ENCODE measurements at places on chromosomes 2 and 18.

GRCh38 chr2:68907920-68908253, 36.7 kb upstream of the BMP10 start:
- DNase-seq, result no peak

GRCh38 chr18:79372461-79372860, 23.3 kb upstream of the NFATC1 start:
- DNase-seq, result no peak

GRCh38 chr2:235505181-235505741, 11.4 kb downstream of the AGAP1 start:
- no peak for DNase-seq

DNA sequence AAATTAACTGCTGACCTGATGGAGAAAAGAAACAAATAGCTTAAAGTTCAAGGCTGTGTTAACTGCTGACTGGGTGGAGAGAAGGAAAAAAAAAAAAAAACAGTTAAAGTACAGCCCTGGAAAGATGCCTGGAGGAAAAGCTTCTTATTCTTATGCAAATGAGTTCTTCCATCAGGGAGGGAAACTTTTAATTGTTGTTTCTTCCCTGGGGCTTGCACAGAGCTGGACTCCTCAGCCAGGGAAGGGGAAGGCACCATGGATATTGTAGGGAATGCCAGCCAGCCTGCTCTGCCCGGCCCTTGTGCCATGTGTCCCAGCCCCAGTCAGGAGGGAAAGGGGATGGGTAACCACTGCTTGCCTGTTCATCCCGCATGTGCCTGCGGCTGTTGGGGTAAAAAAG, 833.1 kb upstream of the CRIM1 start:
- no peak for DNase-seq

DNA sequence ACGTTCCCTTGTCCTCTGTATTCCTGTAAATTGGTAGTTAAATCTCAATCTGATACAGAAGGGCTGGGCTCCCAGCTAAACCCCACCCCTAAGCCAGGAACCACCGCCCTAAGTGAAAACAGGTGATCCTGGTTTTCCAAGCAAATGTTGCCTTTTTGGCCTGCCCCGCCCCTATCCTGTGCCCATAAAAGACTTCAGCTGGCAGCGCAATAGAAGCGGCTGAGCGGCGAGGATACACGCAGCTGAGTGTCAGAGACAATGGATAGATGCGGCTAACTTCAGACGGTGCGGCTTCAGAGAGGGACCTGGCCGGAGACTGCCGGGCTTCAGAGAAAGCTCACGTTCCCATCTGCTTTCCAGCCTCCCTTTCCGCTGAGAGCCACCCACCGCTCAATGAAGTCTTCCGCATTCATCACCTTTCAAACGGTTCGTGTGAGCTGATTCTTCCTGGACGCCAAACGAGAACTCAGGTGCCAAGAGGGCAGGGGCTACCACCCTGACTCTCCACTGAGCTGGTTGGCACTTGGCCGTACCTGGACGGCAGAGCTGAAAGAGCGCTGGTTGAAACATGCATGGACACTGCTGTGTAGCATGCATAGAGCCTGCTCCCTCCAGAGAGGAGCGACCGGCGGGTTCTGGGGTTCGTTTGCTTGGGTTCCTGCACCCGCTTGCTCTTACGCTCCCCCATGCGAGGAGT, 49.5 kb upstream of the POLE4 start:
- DNase-seq, result no peak

DNA sequence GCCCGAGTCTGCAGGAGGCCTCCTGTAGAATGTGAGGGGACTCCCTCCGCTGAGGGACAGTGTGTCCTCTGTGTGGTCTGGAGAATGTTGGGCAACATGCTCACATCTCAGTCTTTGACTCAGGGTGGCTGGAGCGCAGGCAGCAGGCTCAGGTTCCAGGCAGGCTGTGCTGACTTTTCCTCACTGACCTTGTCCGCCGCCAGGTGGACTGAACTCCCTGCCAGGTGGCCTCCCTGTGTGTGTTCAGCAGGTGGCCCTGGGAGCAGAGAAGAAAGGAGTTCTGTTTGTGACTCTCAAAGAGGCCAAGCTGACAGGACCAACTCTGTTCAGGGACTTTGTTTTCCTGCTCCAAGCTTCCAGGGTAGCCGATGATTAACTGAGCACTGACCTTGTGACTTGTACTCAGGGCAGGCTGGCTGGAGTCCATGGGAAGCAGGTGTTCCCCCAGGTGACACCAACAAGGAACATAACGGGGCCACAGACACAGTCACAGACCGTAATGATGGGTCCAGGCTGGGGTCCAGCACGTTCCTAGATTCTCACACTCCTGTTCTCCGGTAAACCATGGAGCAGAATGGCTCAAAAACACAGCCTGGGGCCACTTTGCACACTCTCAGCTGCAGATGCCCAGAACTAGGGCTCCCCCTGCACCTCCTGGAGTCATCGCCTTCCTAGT, 439.8 kb downstream of the RNF144A start:
- DNase-seq, result no peak

All from GM04504 (cell line).